ENCODE measurements at places on chromosomes 3 and 15.

DNA sequence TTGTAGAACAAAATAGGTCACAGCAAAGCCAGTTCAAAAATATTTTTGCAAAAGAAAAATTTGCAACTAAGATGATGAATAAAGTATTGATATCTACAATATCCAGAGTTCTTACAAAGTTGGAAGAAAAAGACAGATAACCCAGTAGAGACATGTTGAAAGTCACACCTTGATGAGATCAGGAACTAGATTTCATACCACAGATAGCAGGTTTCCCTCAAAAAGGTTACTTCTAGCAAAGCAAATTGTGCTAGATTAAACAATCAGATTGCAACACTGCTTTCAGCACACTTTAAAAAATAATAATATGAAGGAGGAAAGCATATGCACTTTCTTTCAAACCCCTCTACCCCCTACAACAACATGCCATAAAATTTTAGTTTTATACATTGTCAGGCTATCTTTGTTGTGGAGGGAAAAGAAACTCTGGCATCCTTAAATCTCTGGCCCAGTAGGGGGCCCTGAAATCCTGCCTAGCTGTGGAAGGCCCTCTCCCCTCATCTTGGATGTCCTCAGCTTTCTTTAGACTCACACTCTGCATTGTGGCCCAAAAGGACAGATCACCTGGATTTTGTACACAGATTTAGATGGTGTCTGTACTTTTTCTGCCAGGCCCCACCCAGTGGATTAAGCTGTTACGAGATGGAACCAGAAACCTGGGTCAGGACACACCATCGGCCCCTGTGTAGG lies 50.9 kb downstream of the CCR3 start:
- peaks cover 50% of the 10 kb centered on the region for H3K4me1 ChIP-seq
- DNase-seq = no peak
- H3K36me3 ChIP-seq = no peaks in the 10 kb centered on the region
- H3K4me3 ChIP-seq = no peak overlapping the region
- no peaks in the 10 kb centered on the region for H3K27me3 ChIP-seq
- H3K27ac ChIP-seq = no peak overlapping the region

GRCh38 chr15:39330061-39330460 lies 250.8 kb upstream of the THBS1 start:
- no peak for DNase-seq
- H3K4me1 ChIP-seq = no peaks in the 10 kb centered on the region
- H3K27me3 ChIP-seq = peaks cover 1% of the 10 kb centered on the region
- H3K36me3 ChIP-seq = no peaks in the 10 kb centered on the region

DNA sequence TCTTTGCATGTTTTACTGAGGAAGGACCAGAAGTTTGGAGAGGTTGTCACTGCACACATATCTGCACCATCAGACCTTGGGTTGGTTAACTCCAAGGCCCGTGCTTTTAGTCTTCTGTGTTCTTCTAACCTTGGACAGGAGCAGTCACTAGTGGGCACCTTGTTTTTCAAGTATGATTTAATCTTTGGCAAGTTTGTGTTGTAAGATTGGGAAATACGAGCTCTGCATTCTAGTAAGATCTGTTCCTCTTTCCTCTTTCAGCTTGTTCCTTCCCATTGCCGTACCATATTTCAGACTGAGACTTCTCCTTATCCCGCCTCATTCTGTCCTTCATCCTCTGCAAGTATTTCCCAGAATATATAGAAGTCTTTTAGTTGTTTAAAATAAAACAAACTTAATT lies 5.1 kb downstream of the TMOD2 start:
- H3K27me3 ChIP-seq = peaks cover 5% of the 10 kb centered on the region
- peaks cover 12% of the 10 kb centered on the region for H3K4me1 ChIP-seq
- H3K4me3 ChIP-seq = no peak overlapping the region
- H3K36me3 ChIP-seq = no peaks in the 10 kb centered on the region

DNA sequence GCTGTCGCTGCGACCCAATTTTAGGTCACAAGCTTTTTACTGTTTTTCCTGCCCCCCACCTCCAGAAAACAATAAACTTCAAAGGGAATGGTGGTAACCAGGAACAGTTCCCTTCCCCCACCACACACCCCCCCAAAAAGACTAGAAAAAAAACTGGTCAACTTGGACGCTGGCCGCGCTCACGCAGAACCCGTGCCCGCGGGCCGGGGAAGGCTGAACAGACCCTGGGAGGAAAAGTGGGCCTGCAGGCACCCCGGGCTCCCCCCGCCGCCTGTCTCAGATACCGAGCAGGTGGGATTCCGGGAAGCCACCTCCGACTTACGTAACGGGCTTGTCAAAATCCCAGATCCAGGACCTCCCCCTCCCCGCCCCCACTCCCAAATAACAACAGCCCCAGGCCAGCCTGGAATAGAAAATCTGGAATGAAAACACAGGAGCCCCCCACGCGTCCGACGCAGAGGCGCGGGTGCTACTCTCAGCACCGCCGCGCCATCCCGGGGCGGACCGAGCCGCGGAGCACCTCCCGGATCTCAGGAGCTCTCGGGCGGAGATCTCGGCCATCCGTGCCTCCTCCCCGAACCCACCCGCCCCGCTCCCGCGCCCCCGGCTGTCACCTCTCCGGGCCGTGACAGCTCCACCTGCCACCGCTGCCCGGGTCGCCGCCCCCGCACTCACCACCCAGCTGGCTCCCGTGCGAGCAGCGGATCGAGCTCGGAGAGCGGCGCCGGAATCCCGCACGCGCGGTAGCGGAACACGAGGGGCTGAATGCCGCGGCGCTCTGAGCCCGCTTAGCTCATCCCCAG lies 557 bp downstream of the DENND4A start:
- DNase-seq = peak; percentile 47
- no peaks in the 10 kb centered on the region for H3K36me3 ChIP-seq
- H3K4me3 ChIP-seq = peak overlapping the region; percentile 93
- H3K4me1 ChIP-seq = peaks cover 58% of the 10 kb centered on the region

DNA sequence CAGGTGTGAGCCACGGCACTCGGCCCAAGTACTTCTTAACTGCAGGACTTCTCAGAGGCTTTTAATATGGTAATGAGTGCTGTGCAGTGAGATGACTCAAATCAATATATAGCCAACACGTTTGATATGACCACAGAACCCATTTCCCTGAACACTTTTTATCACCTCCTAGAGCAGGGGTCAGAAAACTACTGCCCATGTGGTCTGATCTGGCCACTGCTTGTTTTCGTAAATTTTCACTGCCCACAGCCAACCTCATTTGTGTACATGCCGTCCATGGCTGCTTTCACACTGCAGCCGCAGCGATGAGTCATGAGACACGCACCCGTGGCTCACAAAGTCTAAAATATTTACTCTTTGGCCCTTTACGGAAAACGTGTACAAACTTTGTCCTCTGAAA lies 179.2 kb downstream of the RORA start:
- H3K36me3 ChIP-seq = no peaks in the 10 kb centered on the region
- H3K27me3 ChIP-seq = peaks cover 5% of the 10 kb centered on the region
- no peaks in the 10 kb centered on the region for H3K4me1 ChIP-seq
- no peak overlapping the region for H3K4me3 ChIP-seq
- no peak overlapping the region for H3K27ac ChIP-seq

GRCh38 chr15:61996056-61996635 lies 64.1 kb downstream of the VPS13C start:
- peaks cover 13% of the 10 kb centered on the region for H3K36me3 ChIP-seq
- peaks cover 3% of the 10 kb centered on the region for H3K27me3 ChIP-seq
- no peak overlapping the region for H3K27ac ChIP-seq
- H3K4me3 ChIP-seq = no peak overlapping the region
- DNase-seq = no peak

DNA sequence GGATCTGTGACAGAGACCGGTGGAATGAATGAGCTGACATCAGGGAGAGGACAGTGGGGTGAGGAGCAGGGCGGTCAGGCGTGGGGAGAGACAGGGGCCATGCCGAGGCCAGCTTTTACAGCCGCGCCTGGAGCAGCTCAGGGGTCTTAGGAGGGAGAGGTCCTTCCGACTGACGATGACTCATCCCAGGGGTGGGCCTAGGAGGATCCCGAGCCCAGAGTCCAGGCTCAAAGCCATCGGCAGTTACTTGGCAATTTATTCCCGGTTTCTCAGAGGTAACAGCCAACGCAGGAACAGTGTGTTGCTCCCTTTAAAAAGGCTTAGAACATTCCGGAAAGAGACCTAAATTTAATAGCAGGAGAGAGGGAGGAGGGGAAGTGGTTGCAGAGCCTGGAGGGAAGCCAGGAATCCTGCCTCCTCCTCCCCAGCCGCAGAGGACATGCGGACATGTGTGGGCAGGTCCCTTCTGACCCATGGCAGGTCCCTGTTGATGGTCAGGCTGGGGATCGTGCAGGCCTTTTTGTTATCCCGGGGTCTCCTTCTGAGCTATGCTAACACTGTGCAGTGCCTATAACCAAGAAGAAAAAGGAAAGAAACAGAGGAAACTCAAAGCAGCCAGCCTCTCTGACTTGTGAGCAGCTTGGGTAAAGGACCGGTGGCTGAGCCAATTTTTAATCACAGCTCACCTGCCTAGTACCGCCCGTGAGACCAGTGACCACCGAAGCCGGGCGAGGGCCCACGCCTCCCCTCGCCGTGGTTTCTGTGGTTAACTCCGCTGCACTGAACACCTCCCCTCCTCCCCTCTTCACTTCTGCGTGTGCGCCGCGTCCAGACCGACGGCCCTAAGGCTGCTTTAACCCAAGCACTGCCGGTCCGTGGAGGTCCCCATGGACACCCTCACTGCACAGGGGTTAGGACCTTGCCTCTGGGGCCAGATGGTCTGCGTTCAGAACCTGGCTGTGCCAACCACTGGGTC lies 392.4 kb upstream of the PROK2 start:
- H3K4me3 ChIP-seq = peak overlapping the region; percentile 57
- H3K36me3 ChIP-seq = no peaks in the 10 kb centered on the region
- no peak overlapping the region for H3K27ac ChIP-seq
- peaks cover 22% of the 10 kb centered on the region for H3K27me3 ChIP-seq
- DNase-seq = peak; percentile 11

- H3K4me3 ChIP-seq = no peak overlapping the region
- no peak for DNase-seq
- peaks cover 12% of the 10 kb centered on the region for H3K27me3 ChIP-seq
These were observed 59.0 kb upstream of the PLCL2 start for GRCh38 chr3:16825617-16826204.

DNA sequence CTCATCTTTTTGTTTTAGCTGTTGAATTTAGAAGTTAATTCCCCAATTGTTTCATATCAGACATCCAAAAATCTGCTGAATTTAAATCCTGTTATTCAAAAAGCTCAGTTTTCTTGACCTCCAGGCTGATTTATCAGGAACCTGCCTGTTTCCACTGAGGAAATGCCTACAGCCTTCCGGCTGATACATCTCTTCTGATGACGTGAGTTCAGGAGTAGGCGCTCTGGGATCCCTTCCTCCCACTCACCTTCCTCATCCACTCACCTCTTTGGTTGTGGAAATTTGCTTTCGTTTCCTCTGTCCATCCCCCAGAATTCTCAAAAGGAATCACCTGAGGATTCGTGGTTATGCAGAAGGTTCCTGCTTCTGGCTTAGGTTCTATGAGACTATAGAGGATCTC lies 55.4 kb upstream of the ALDH1A3 start:
- H3K27ac ChIP-seq = no peak overlapping the region
- H3K36me3 ChIP-seq = no peaks in the 10 kb centered on the region
- peaks cover 8% of the 10 kb centered on the region for H3K27me3 ChIP-seq
- DNase-seq = no peak
- no peak overlapping the region for H3K4me3 ChIP-seq
- H3K4me1 ChIP-seq = no peaks in the 10 kb centered on the region

DNA sequence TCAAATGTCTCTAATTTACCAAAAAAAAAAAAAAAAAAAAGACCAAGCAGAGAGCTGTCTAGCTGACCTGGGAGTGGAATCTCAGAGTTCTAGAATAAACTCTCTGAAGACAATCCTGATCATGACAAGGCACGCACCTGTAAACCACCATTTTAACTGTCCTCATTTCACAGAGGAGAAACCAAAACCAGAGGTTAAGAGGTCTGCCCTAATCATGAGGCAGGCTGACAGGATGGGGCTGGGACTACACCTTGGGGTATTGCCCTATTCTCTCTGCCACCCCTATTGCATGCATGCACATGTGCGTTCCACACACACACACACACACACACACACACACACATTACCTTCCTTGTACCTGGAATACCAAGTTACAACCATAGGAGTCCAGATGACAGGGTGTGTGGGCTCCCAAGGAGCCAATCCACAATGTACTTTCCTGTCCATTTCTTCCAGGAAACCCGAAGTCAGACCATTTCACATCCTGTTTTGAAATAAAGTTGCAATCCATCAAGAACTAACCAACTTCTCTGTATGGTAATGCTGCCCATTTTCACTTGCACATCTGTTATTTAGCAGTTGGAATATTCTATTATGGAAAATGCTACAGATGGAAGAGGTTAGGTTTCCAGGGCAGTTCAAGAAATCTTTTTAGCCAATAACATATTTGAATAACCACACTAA lies 34.6 kb downstream of the HSPBAP1 start:
- no peak overlapping the region for H3K4me3 ChIP-seq
- DNase-seq = no peak
- peaks cover 22% of the 10 kb centered on the region for H3K36me3 ChIP-seq
- H3K27ac ChIP-seq = no peak overlapping the region
- H3K27me3 ChIP-seq = no peaks in the 10 kb centered on the region

DNA sequence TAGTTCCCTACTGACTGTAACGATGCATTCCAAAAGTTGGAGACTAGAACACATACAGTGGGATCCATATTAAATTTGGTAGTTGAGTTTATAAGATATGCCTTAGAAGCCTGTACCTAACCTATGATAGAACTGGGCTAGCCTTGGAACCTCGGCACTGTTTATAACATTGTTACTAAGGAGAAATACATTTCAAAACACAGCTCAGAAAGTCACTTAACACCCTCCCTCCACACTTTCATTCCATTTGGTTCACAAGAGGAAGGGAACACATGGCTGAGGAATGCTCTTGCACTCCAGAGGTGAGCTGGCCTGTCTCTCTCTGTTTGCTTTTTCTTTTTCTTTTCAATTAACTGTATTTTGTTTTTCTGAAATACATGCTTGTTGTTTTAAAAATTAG lies 48.7 kb upstream of the TSC22D2 start:
- H3K4me3 ChIP-seq = no peak overlapping the region
- DNase-seq = no peak
- no peaks in the 10 kb centered on the region for H3K27me3 ChIP-seq
- no peaks in the 10 kb centered on the region for H3K36me3 ChIP-seq
- no peak overlapping the region for H3K27ac ChIP-seq
- H3K4me1 ChIP-seq = no peaks in the 10 kb centered on the region

DNA sequence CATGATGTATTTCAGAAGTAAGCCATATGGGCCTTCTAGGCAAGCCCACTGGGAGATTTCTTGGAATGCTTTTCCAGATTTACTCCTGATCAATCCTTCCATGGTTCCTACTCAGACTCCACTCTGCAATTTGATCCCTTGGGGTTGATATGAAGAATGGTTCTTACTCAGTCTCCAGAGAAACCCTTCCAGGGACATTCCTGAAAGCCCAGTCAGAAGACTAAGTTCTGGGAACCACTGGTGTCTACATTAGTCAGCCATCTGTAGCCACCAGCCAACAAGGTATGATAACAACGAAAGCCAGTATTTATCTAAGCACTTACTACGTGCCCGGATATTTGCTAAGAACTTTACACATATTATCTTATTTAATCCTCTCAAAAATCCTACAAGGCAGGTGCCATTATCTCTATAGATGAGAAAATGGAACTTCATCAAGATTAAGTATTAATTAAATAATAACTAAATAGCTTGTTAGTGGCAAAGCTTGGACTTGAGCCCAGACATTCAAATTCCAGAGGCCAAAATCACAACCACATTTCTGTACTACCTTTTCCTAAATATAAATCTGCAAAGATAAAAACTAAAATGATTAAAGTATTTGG lies 32.7 kb downstream of the ZNF385D start:
- no peak for DNase-seq
- H3K4me1 ChIP-seq = no peaks in the 10 kb centered on the region
- no peaks in the 10 kb centered on the region for H3K27me3 ChIP-seq
- peaks cover 4% of the 10 kb centered on the region for H3K36me3 ChIP-seq
- H3K4me3 ChIP-seq = no peak overlapping the region

- H3K27me3 ChIP-seq = peaks cover 25% of the 10 kb centered on the region
- no peaks in the 10 kb centered on the region for H3K36me3 ChIP-seq
- H3K4me1 ChIP-seq = no peaks in the 10 kb centered on the region
These were observed 79.0 kb downstream of the NR2F2 start for GRCh38 chr15:96409215-96410138.
